ENCODE measurements at places on chromosomes 2 and 18. TPM values are rescaled to one million over a fixed set of nuclear protein-coding genes. Genes with fewer than 3 reads are reported as not detected.

DNA sequence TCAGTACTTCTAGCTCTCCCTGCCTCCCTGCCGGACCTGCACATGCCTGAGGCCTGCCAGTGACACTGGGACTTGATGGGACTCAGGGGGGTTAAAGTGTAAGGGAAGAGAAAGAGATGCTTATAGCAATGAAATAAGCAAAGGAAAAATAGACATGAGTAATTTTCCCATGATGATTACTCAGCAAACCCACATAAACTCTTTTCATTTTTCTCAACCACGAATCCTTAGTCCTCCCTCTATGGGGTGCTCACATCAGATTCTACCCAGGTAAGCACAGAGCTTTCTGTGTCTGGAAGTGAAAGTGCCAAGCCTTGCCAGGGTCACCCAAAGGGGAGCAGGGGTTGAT lies 44.8 kb upstream of the ANKRD62 start:
- DNase-seq: no peak
- H3K27me3 ChIP-seq: peaks cover 21% of the 10 kb centered on the region
- H3K4me1 ChIP-seq: no peaks in the 10 kb centered on the region
- H3K36me3 ChIP-seq: no peaks in the 10 kb centered on the region
- H3K4me3 ChIP-seq: no peak overlapping the region

CRYGC gene
- not detected for total RNA-seq

DNA sequence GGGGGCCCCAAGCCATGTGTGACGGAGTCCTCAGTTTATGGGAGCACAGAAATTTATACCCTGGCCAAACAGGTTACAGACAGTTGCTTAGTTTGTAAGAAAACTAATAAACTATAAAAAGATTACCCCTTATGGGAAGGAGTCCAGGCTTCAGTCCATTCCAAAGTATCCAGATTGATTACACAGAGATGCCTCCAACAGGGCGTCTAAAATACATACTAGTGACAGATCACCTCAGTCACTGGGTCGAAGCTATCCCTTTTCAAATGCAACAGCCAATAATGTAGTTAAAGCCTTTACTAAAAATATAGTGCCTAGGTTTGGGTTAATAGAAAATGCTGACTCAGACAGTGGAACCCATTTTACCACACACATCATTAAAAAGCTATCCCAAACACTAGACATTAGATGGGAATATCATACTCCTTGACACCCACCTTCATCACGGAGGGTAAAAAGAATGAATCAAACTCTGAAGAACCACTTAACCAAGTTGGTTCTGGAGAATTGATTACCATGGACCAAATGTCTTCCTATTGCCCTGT lies 10.7 kb downstream of the PRPF40A start:
- H3K27ac ChIP-seq: no peak overlapping the region
- H3K36me3 ChIP-seq: peaks cover 29% of the 10 kb centered on the region
- no peaks in the 10 kb centered on the region for H3K27me3 ChIP-seq
- H3K4me3 ChIP-seq: no peak overlapping the region
- H3K4me1 ChIP-seq: peaks cover 49% of the 10 kb centered on the region
- no peak for DNase-seq

DNA sequence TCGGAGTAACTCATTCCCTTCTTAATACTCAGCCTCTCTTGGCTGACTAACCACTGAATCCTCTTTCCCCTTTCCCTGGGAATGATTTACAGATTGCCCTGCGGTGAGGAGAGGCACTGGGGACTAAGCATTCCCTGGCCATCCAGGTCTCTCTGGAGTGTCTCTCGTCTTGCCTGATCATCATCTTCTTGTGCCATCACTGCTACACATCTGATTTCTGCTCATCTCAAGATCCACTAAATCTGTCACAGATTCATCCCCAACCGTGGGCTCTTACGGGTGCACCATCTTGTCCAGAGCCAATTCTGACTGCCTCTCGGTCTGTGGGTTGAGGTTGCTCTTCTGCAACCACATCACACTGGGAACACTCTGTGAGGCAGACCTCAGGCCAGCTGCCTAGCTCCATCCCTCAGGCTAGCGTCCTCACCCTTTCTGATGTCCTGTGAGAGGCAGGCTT lies 12.0 kb downstream of the SFTPB start:
- DNase-seq: no peak
- no peak overlapping the region for H3K4me3 ChIP-seq
- H3K36me3 ChIP-seq: peaks cover 13% of the 10 kb centered on the region
- no peak overlapping the region for H3K27ac ChIP-seq
- H3K4me1 ChIP-seq: peaks cover 6% of the 10 kb centered on the region
- H3K27me3 ChIP-seq: no peaks in the 10 kb centered on the region

- H3K4me3 ChIP-seq: peak overlapping the region; percentile 42
- no peaks in the 10 kb centered on the region for H3K36me3 ChIP-seq
- H3K27ac ChIP-seq: no peak overlapping the region
- DNase-seq: no peak
- peaks cover 36% of the 10 kb centered on the region for H3K4me1 ChIP-seq
- H3K27me3 ChIP-seq: peaks cover 15% of the 10 kb centered on the region
These were observed 431.2 kb downstream of the LPIN1 start for GRCh38 chr2:12177455-12178288.

DNA sequence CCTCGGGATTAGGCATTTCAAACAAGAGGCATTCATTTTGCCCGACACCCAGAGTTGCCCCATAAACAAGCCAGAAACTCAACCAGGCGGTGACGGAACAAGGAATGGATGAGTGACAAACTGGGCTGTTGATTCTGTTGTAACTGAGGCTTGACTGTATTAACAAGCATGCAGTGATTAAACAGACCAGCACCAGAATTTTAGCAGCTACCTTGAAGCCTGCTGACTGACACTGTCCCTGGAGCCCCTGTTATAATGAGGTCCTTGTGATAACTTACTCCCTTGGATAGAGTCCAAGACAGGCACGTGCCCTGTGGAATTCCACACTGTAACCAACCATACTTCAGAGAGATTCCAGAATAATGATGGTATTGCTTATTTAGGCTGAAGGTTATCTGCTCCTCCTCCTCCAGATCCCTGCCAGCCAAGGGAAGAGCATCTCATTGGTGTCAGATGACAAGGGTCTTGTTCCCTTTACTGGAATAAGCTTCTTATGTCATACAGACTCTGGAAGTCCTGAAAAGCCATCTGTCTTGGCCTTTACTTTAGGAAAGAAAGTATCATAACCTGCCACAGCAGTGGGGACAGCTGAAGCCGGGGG lies 97.1 kb upstream of the RMDN2 start:
- peaks cover 17% of the 10 kb centered on the region for H3K4me1 ChIP-seq
- H3K27ac ChIP-seq: no peak overlapping the region
- no peaks in the 10 kb centered on the region for H3K36me3 ChIP-seq
- no peak overlapping the region for H3K4me3 ChIP-seq
- no peaks in the 10 kb centered on the region for H3K27me3 ChIP-seq

DNA sequence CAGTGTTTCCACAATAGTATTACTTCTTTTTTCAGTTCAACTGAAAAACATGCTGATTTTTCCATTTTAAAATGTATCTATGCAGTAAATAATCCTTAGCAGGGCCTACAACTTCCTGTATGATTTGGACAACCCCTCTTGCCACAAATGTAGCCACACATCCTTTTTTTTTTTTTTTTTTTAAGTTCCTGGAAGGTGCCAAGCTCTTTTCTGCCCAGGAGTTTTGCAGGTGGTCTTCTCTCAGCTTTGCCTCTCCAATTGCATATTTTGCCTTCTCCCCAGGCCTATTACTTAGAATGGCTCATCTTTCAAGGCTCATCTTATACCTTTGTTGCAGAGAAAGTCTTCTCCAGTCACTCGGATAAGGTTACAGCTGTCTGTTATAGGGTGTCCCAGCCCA lies 11.6 kb downstream of the KLHL14 start:
- no peaks in the 10 kb centered on the region for H3K4me1 ChIP-seq
- no peak overlapping the region for H3K4me3 ChIP-seq
- no peak overlapping the region for H3K27ac ChIP-seq
- DNase-seq: no peak

MREG gene
- 9.2 TPM for total RNA-seq

DNA sequence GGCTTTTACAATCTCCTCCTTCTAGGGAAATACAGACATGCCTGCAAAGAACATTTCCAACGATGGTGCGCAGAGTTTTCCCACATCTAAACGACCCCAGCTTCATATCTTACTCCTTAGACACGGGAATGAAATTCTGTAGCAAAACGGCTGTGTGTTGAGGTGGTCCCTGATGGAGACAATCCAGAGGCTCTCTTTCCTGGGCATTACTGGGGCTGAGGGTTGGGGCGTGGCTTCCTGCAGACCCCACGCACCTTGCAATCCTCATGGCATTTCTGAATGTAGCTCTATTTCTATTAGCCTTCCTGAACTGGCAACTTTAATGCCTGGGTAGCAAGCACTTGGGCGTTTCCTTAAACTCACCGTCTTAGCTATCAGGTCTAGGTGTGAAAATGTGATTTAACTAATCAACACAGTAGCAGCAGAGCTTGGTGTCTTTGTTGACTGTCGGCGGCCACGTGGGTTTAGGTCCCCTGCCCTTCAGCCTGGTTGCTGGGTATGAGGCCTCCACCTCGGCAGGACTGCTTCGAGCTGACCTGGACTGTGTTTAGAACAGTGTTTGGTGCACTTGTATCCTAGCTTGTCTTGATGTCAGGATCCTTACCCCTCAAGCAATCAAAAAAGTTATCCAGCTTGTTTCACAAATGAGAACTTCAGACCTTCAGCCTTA lies 242.8 kb downstream of the GBX2 start:
- no peak overlapping the region for H3K27ac ChIP-seq
- no peak overlapping the region for H3K4me3 ChIP-seq
- H3K27me3 ChIP-seq: no peaks in the 10 kb centered on the region
- no peaks in the 10 kb centered on the region for H3K36me3 ChIP-seq
- no peaks in the 10 kb centered on the region for H3K4me1 ChIP-seq

AGBL5 gene
- total RNA-seq: 20.5 TPM

- H3K4me3 ChIP-seq: peak overlapping the region; percentile 80
- H3K36me3 ChIP-seq: no peaks in the 10 kb centered on the region
- peaks cover 49% of the 10 kb centered on the region for H3K4me1 ChIP-seq
- H3K27ac ChIP-seq: peak overlapping the region; percentile 75
These were observed 126.9 kb downstream of the NFATC1 start for GRCh38 chr18:79522451-79523205.

DNA sequence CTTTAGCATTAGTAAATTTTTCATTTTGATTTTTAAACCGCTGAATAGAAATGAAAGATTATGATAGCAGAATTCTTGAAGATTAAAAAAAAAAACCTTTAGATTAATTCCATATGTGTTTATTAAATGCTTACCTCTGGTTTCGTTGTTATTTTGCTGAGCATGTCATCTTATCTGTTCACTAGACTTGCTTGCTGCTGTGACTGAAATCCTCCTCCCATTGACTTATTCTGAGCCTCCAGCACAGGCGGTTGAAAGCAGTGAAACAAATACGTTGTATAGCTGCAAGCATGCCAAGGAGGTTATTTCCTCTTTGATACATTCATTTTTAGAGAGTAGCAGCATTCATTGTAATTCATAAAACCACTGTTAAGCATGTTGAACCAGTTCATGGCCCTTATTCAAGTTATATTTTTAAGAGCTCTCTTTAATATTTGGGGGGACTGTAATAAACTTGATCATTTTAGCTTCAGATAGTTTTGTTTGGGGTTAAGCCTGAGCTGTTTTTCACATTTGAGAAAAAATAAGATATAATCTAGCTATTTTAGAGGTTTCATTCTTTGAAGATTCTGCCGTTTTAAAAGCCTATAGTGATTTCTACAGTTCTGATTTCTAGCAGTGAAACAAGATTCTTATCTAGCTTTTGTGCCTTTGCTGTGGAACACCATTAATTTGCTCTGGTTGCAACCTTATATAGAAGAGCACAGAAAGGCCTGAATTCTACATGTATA lies at the start of gene HTR2B:
HTR2B (minus strand) TSS at position 205 of the 731 bp plus-strand sequence. CDS start 1,278 bp downstream, outside the sequence.
- peaks cover 15% of the 10 kb centered on the region for H3K4me1 ChIP-seq
- H3K36me3 ChIP-seq: no peaks in the 10 kb centered on the region
- H3K27ac ChIP-seq: peak within 1 kb of the TSS; percentile 26
- H3K27me3 ChIP-seq: no peaks in the 10 kb centered on the region
- DNase-seq: no peak

- DNase-seq: peak; percentile 18
- no peak overlapping the region for H3K27ac ChIP-seq
- H3K36me3 ChIP-seq: no peaks in the 10 kb centered on the region
- no peak overlapping the region for H3K4me3 ChIP-seq
- H3K4me1 ChIP-seq: peaks cover 5% of the 10 kb centered on the region
- H3K27me3 ChIP-seq: peaks cover 33% of the 10 kb centered on the region
These were observed 98.0 kb downstream of the INHBB start for GRCh38 chr2:120443946-120444345.

GRCh38 chr2:149221898-149222297 lies 108.5 kb upstream of the LYPD6 start:
- no peak overlapping the region for H3K4me3 ChIP-seq
- H3K27ac ChIP-seq: no peak overlapping the region
- no peak for DNase-seq

MATN3 gene
- total RNA-seq: not detected

FRZB gene
- not detected for total RNA-seq

DNA sequence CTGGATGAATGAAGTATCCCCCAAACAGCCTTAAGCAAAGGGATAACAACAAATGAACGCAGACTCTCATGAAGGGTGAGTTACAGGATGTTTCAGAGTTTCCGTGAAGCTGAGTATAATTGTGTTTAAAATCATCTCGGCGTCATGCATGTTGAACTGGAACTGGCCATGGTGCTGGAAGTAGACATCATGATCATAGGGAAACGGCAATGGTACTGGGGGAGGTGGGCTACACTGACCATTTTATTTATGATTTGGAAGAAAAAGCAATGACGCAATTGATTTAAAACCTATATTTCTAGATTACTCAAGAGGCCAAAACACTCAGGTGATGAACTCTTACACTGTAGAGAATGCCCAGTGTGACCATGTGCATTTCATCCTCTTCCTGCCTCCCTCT lies 387.9 kb upstream of the MYT1L start:
- H3K27me3 ChIP-seq: peaks cover 6% of the 10 kb centered on the region
- H3K4me3 ChIP-seq: no peak overlapping the region
- H3K36me3 ChIP-seq: no peaks in the 10 kb centered on the region
- no peak overlapping the region for H3K27ac ChIP-seq
- DNase-seq: no peak
